ENCODE measurements at places on chromosomes 11 and 22. TPM values are rescaled to one million over a fixed set of nuclear protein-coding genes. Genes with fewer than 3 reads are reported as not detected.

- no peaks in the 10 kb centered on the region for H3K4me1 ChIP-seq
- H3K27me3 ChIP-seq, result no peaks in the 10 kb centered on the region
- no peaks in the 10 kb centered on the region for H3K36me3 ChIP-seq
- H3K4me3 ChIP-seq, result no peak overlapping the region
These were observed 94.2 kb upstream of the FAT3 start for GRCh38 chr11:92130421-92130831.

GRCh38 chr11:34647532-34647931, 26.6 kb downstream of the EHF start:
- H3K36me3 ChIP-seq, result no peaks in the 10 kb centered on the region
- no peaks in the 10 kb centered on the region for H3K27me3 ChIP-seq
- no peak overlapping the region for H3K27ac ChIP-seq
- no peaks in the 10 kb centered on the region for H3K4me1 ChIP-seq
- no peak for DNase-seq

GRCh38 chr11:111540114-111540936, at the start of gene LAYN:
LAYN (plus strand) TSS chr11:111540720; CDS start chr11:111540844, 124 bp downstream.
- peak within 1 kb of the TSS; percentile 61 for H3K4me3 ChIP-seq
- H3K27me3 ChIP-seq, result no peaks in the 10 kb centered on the region
- peak within 1 kb of the TSS; percentile 64 for H3K27ac ChIP-seq
- no peaks in the 10 kb centered on the region for H3K36me3 ChIP-seq
- peaks cover 20% of the 10 kb centered on the region for H3K4me1 ChIP-seq
- peak; percentile 82 for DNase-seq

DNA sequence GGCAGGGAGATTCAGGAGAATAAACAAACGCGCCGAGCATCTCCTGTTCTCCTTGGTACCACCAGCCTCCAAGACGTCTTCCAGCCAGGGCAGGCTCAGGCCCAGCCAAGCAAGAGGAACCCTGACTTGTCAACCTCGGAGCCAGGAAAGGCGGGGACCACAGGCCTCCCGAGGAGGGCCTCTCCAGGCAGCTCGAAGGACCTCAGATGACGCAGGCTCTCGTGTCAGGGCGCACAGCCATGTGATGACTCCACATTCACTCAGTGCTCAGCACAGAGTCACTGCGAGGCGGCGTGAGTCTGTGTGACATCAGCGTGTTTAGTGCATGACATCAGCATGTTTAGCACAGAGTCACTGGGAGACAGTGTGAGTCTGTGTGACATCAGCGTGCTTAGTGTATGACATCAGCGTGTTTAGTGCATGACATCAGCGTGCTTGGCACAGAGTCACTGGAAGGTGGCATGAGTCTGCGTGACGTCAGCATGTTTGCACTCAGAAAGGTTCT, 241.4 kb downstream of the BRD1 start:
- H3K4me1 ChIP-seq, result no peaks in the 10 kb centered on the region
- no peak for DNase-seq
- H3K27me3 ChIP-seq, result no peaks in the 10 kb centered on the region
- no peaks in the 10 kb centered on the region for H3K36me3 ChIP-seq
- H3K4me3 ChIP-seq, result no peak overlapping the region

DNA sequence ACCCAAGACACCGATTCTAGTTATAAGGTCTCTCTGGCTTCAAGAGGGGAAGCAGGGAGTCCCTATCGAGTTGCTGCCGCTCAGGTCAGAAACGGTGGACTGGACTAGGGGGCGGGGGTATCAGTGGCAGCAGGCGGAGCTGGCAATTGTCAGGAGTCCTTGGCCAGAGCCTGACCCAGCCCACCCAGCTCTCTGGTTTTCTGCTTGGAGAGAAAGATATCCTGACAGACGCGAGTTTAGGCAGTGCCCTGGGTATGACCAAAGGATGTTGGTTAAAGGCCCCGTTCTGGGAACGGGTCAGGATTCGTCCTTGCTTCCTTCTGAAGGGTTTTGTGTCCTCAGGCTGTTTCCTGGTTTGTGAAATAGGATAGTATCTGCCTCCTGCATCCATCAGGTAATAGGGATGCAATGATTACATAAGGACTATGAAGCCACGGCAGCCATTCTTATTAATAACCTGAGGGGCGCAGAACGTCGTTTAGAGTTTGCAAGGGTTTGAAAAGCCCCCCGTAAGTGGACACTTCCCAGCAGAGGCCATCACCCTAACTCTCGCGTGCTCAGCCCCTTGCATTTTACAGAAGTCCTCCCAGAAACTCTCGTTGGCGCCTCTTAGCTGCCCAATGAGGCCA, 700 bp upstream of the DEPDC5 start:
- peak; percentile 76 for DNase-seq
- H3K36me3 ChIP-seq, result no peaks in the 10 kb centered on the region
- peak overlapping the region; percentile 97 for H3K27ac ChIP-seq
- no peaks in the 10 kb centered on the region for H3K27me3 ChIP-seq
- H3K4me1 ChIP-seq, result peaks cover 8% of the 10 kb centered on the region

DNA sequence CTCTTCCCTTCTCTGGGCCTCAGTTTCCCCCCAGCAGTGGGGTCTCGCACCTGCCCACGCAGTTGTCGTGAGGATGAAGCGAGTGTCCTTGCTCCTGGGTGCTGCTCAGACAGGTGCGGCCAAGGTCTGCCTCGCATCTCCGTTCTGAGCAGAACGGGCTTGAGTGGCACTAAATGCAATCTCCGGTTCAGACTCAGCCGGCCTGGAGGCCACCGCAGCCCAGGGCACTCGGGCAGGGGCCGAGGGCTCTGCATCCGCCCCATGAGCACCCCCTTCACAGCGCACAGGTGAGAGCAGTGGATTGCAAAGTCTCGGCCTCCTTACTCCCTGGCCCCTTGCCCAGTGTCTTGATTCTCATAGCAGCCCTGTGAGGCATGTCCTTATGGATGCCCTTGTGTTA, 30.1 kb upstream of the SLC22A12 start:
- H3K4me1 ChIP-seq, result peaks cover 3% of the 10 kb centered on the region
- H3K27me3 ChIP-seq, result no peaks in the 10 kb centered on the region
- no peak overlapping the region for H3K4me3 ChIP-seq
- no peaks in the 10 kb centered on the region for H3K36me3 ChIP-seq
- no peak overlapping the region for H3K27ac ChIP-seq

- no peak overlapping the region for H3K4me3 ChIP-seq
- H3K27ac ChIP-seq, result no peak overlapping the region
- no peaks in the 10 kb centered on the region for H3K4me1 ChIP-seq
- DNase-seq, result no peak
These were observed 140.0 kb upstream of the MTMR2 start for GRCh38 chr11:96063886-96064285.

DNA sequence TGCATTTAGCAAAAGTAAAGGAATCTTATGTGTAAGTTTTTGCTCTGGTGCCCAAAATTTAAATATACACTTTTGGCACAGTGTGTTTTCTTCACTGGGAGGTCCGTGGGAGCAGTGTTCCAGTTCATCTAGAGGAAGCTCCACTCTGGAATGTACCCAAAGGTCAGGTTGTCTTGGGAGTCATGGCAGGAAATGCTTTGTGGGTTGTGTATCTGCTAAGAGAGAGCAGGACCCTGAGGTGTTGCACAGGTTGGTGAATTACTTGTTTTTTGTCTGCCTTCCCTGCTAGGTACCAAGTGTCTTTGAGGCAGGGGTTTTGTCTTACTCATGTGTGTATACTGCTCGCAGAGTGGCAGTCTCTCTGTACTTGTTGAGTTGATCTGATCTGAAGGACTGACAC, 37.3 kb downstream of the DIXDC1 start:
- H3K4me1 ChIP-seq, result peaks cover 23% of the 10 kb centered on the region
- no peaks in the 10 kb centered on the region for H3K27me3 ChIP-seq
- no peak overlapping the region for H3K4me3 ChIP-seq
- H3K27ac ChIP-seq, result peak overlapping the region; percentile 37
- no peaks in the 10 kb centered on the region for H3K36me3 ChIP-seq
- no peak for DNase-seq

SLC15A3 gene
- polyA plus RNA-seq, result 91.6 TPM

ARHGAP42 gene
- polyA plus RNA-seq, result 4.1 TPM

CARD18 gene
- polyA plus RNA-seq, result not detected
